Activated CD4-positive, alpha-beta T cell treated with anti-CD3 and anti-CD28 coated beads for 36 hours (primary cell): ENCODE measurements at places on chromosomes 4 and X.

DNA sequence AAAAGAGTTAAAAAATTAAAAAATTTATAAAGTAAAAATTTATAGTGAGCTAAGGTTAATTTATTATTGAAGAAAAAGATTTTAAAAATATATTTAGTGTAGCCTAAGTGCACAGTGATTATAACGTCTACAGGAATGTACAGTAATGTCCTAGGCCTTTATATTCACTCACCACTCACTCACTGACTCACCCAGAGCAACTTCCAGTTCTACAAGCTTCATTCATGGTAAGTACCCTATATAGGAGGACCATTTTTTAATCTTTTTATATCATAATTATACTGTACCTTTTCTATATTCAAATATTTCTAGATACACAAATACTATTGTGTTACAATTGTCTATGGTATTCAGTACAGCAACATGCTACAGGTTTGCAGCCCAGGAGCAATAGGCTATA lies 1623.2 kb downstream of the RPA4 start:
- H3K27me3 ChIP-seq, result no peaks in the 10 kb centered on the region
- DNase-seq, result no peak
- no peaks in the 10 kb centered on the region for H3K4me1 ChIP-seq
- no peak overlapping the region for H3K27ac ChIP-seq
- H3K4me3 ChIP-seq, result no peak overlapping the region

- H3K36me3 ChIP-seq, result no peaks in the 10 kb centered on the region
- peaks cover 2% of the 10 kb centered on the region for H3K27me3 ChIP-seq
- H3K4me1 ChIP-seq, result no peaks in the 10 kb centered on the region
- H3K27ac ChIP-seq, result no peak overlapping the region
- no peak for DNase-seq
- no peak overlapping the region for H3K4me3 ChIP-seq
These were observed 72.9 kb downstream of the MAOA start for GRCh38 chrX:43728966-43729365.

DNA sequence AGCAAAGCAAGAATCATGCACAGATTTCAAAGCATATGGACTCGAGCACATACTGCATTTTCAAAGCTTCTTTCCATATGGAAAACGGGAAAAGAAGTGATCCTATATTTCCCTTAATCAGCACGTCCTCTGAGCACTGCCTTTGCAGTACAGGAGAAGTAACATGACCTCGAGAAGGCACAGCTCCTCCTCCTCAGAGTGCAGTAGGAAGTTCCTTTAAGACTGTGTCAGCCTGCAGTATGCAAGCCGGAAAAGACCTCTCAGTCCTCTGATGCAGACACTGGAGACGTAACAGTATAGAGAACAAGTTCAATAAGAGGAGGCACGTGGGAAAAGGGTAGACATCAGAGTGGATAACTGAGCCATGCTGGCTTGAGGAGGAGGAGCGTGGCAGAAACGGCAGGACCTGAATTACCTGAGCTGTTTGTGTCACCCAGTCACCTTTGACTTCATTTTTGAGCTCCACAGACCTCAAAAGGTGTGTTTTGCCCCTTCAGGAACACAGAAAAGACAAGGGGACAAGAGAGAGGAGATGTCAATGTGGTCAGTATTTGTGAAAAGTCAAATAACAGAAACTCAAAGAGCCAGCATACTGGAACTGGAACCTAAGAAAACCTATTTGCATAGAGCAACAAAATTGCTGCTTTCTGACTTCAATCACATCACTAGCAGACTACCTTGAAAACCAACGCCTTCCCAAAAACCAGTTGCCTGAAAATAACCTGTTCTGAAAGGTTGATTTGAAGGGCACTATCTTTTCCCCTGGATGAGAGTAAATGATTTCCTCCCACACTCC lies 20.8 kb downstream of the IRF2 start:
- peak overlapping the region; percentile 59 for H3K4me3 ChIP-seq
- peaks cover 29% of the 10 kb centered on the region for H3K36me3 ChIP-seq
- peak overlapping the region; percentile 95 for H3K27ac ChIP-seq
- H3K4me1 ChIP-seq, result peaks cover 69% of the 10 kb centered on the region
- DNase-seq, result peak; percentile 63

GRCh38 chr4:120991885-120992284 lies 69.4 kb upstream of the PRDM5 start:
- H3K27me3 ChIP-seq, result peaks cover 4% of the 10 kb centered on the region
- no peaks in the 10 kb centered on the region for H3K36me3 ChIP-seq
- H3K27ac ChIP-seq, result no peak overlapping the region
- no peak for DNase-seq
- no peak overlapping the region for H3K4me3 ChIP-seq
- peaks cover 4% of the 10 kb centered on the region for H3K4me1 ChIP-seq

- H3K4me3 ChIP-seq, result no peak overlapping the region
- H3K36me3 ChIP-seq, result peaks cover 15% of the 10 kb centered on the region
- no peaks in the 10 kb centered on the region for H3K27me3 ChIP-seq
- peak overlapping the region; percentile 55 for H3K27ac ChIP-seq
- DNase-seq, result no peak
These were observed 98.4 kb downstream of the ZAR1 start for GRCh38 chr4:48588230-48589097.

DNA sequence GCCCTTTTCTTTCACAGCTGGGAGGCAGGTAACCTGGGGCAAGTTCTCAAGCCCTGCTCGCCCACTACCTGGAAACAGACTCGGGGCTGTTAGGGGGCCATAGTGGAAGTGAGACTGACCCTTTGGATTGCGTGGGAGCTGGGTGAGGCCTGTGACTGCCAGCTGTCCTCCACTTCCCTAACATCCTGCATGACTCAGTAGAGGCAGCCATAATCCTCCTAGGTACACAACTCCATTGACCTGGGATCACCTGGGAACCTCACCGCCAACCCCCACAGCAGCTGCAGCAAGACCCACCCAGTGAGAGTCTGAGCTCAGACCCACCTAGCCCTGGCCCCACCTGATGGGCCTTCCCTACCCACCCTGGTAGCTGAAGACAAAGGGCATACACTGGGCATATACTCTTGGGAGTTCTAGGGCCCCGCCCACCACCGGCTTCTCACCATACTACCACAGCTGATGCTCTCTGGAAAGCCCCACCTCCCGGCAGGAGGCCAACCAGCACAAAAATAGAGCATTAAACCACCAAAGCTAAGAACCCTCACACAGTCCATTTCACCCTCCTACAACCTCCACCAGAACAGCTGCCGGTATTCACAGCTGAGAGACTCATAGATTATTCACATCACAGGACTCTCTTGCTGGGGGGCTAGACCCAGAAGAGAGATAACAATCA lies 61.1 kb upstream of the DCTD start:
- no peaks in the 10 kb centered on the region for H3K36me3 ChIP-seq
- peaks cover 32% of the 10 kb centered on the region for H3K27me3 ChIP-seq
- peaks cover 10% of the 10 kb centered on the region for H3K4me1 ChIP-seq
- peak; percentile 12 for DNase-seq
- H3K4me3 ChIP-seq, result no peak overlapping the region

- H3K36me3 ChIP-seq, result peaks cover 12% of the 10 kb centered on the region
- DNase-seq, result no peak
- no peak overlapping the region for H3K4me3 ChIP-seq
- H3K27me3 ChIP-seq, result no peaks in the 10 kb centered on the region
These were observed 26.3 kb downstream of the AFF1 start for GRCh38 chr4:86961116-86961515.

GRCh38 chr4:8078109-8078494 lies 80.5 kb downstream of the ABLIM2 start:
- H3K27ac ChIP-seq, result no peak overlapping the region
- H3K27me3 ChIP-seq, result no peaks in the 10 kb centered on the region
- no peak overlapping the region for H3K4me3 ChIP-seq
- no peaks in the 10 kb centered on the region for H3K36me3 ChIP-seq
- no peak for DNase-seq
- no peaks in the 10 kb centered on the region for H3K4me1 ChIP-seq

GRCh38 chrX:49174723-49175122 lies 3.0 kb downstream of the PLP2 start:
- peaks cover 18% of the 10 kb centered on the region for H3K4me1 ChIP-seq
- H3K4me3 ChIP-seq, result peak overlapping the region; percentile 37
- peaks cover 45% of the 10 kb centered on the region for H3K36me3 ChIP-seq
- H3K27ac ChIP-seq, result peak overlapping the region; percentile 14
- H3K27me3 ChIP-seq, result no peaks in the 10 kb centered on the region
- no peak for DNase-seq

DNA sequence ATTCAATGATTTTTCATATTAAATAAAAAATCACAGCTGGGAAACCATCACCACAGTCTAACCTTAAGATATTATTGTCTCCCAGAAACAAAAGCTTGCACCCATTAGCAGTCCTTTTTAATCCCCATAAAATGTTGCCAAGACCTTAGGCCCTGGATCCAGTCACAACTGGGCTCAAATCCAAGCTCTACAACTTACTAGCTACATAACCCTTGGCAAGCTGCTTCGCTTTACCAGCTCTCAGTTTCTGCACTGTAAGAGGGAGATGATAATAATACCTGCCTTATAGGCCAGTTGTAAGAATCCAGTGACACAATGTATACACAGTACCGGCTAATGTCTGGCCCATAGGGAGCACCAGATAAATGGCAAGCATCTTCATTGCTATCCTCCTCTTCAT lies 400.9 kb upstream of the FGF13 start:
- H3K4me1 ChIP-seq, result no peaks in the 10 kb centered on the region
- no peaks in the 10 kb centered on the region for H3K36me3 ChIP-seq
- no peaks in the 10 kb centered on the region for H3K27me3 ChIP-seq
- no peak overlapping the region for H3K27ac ChIP-seq
- no peak for DNase-seq

- peaks cover 3% of the 10 kb centered on the region for H3K27me3 ChIP-seq
- H3K36me3 ChIP-seq, result peaks cover 23% of the 10 kb centered on the region
- H3K27ac ChIP-seq, result peak overlapping the region; percentile 93
These were observed 686 bp downstream of the MTHFD2L start for GRCh38 chr4:74158466-74159142.

DNA sequence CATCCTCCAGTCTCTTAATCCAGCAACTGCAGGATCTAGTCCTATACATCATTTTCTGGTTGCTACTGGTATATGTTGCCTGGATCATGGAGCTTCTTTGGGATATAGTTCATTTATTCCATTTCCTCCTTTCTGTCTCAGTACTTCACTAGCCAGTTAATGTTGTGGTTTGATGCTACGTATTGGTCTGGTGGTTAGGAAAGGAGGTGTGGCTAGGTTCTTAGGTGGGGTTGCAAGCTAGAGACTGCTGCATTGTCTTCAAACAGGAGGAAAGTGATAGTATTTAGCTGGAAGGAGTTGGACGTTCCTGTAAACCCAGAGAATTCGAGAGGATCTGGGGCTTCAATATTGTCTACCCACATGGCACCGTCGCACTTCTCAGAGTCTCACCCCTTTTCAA lies 129.5 kb downstream of the SNCA start:
- H3K4me1 ChIP-seq, result peaks cover 4% of the 10 kb centered on the region
- DNase-seq, result no peak
- no peak overlapping the region for H3K4me3 ChIP-seq
- H3K27ac ChIP-seq, result no peak overlapping the region
- H3K27me3 ChIP-seq, result no peaks in the 10 kb centered on the region
- no peaks in the 10 kb centered on the region for H3K36me3 ChIP-seq

DNA sequence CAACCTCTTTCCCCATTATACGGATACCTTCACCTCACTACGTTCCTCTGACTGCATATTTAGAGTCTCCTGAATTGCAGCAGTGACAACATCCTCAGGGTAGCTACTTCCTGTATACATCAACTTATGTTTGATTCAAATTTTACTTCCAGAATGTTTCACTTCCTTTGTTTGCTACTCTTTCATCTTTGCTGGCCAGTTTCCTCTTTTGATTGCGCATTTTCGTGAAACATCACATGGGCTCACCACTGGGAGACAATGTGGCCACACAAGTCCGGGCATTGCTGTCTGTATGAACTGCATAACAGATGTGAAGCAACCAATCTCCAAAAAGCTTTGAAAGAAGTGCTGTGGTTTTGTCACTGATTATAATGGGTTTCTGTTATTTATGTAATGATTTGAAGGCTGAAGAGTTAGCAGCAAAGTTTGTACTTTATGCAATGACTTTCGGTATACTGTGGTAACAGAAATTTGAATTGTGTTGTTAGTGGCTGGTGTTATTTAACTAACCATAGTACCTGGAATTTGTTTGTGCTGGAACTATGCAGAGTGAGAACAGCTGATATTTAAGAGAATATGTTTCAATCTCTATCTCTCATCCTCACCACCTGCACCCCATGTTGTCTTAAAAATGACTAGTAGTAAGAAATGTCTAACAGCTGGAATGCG lies 7.4 kb downstream of the SNCA start:
- peak overlapping the region; percentile 3 for H3K27ac ChIP-seq
- no peaks in the 10 kb centered on the region for H3K36me3 ChIP-seq
- H3K27me3 ChIP-seq, result peaks cover 6% of the 10 kb centered on the region
- peak; percentile 54 for DNase-seq
- H3K4me1 ChIP-seq, result peaks cover 10% of the 10 kb centered on the region
- H3K4me3 ChIP-seq, result peak overlapping the region; percentile 2

DNA sequence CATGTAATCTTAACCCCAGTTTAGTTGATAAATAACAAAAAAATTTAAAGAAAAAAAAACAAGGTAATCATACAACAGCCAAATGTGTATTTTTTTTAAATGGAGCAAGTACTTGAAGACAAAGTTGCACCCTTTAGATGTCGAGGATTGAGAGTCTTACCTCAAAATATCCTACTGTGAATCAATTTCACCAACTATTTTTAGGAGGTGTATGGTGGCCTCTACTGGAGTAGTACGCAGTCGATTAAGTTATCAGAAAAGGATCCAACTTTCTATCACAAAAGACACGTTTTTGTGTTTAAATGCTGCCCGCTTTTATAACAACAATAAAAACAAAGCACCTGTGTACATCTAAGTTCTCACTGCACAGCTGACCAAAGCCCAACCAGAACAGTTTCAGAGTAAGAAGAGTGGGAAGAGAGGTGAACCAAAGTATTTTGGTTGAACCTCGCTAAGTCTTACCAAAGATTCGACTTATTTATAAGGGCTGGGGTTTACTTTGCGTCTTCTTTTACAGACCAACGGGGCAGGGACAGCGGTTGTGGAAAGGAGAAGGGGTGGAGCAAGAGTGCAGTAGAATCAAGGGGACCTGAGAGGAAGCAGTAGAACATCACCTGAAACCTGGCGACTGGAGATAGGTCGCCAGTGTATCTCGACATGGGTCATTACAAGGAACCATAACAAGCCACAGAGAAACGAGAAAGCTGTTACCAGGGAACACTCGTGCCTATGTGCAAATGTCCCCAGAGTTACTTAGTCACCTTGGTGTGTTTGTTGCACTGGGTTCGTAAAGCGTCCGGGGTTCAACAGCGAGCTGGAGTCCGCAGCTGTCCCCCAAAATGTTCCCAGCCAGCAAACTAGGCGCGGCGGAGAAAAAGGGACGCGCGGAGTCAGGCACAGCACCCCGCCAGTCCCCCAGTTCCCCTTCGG lies 1.1 kb downstream of the RPS6KA6 start:
- H3K27me3 ChIP-seq, result peaks cover 28% of the 10 kb centered on the region
- peaks cover 1% of the 10 kb centered on the region for H3K36me3 ChIP-seq
- DNase-seq, result no peak
- peak overlapping the region; percentile 38 for H3K4me3 ChIP-seq
- H3K4me1 ChIP-seq, result peaks cover 4% of the 10 kb centered on the region

- H3K36me3 ChIP-seq, result no peaks in the 10 kb centered on the region
- H3K4me3 ChIP-seq, result no peak overlapping the region
- H3K27me3 ChIP-seq, result peaks cover 3% of the 10 kb centered on the region
- peak; percentile 61 for DNase-seq
- H3K27ac ChIP-seq, result no peak overlapping the region
These were observed 40.5 kb downstream of the ANXA5 start for GRCh38 chr4:121656269-121656641.
